ENCODE measurements at places on chromosomes 12 and 14.

GRCh38 chr12:24617471-24617870 is 331.4 kb downstream of the BCAT1 start:
- DNase-seq: no peak

- DNase-seq: no peak
These were observed 109.8 kb upstream of the FUT8 start for GRCh38 chr14:65302571-65303189.

GRCh38 chr12:29208060-29208459 is 59.0 kb downstream of the FAR2 start:
- no peak for DNase-seq

GRCh38 chr14:95523815-95524448 is 7.5 kb upstream of the SYNE3 start:
- no peak for DNase-seq

DNA sequence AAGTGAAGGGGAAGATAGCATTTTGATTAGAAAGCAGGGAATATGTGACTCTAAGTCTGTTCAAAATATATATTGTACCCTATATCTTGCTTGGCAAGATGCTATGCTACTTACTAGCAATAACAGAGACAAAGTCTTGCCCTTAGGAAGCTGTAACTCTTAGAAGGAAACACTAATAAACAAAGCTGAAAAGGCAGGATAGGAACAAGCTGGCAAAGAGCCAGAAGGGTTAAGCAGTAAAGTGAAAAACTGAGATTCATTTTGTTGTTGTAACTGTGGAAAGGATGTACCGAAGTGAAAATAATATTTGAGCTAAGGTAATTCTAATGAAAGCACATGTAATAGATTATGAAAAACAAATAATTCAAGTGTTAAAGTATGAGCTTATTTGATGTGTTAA is 527.1 kb upstream of the FLRT2 start:
- DNase-seq: no peak

DNA sequence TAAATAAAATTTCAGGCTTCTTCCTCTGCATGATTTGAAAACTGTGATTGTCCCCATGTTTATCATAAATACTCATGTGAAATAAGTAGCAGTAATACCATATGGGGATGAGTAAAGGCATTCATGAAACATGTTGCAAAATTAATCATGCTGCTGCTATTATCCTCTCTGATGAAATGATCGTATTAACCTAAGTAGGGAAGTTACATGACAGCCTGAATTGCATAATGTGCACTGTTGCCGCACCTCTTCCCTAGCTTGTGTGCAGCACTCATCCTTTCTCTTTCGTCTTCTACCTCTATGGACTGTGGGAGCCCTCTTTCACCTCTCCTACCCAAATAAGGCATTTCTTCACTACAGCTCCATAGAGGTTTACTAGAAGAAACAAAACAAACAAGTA is 367.6 kb downstream of the SOX5 start:
- DNase-seq: no peak

DNA sequence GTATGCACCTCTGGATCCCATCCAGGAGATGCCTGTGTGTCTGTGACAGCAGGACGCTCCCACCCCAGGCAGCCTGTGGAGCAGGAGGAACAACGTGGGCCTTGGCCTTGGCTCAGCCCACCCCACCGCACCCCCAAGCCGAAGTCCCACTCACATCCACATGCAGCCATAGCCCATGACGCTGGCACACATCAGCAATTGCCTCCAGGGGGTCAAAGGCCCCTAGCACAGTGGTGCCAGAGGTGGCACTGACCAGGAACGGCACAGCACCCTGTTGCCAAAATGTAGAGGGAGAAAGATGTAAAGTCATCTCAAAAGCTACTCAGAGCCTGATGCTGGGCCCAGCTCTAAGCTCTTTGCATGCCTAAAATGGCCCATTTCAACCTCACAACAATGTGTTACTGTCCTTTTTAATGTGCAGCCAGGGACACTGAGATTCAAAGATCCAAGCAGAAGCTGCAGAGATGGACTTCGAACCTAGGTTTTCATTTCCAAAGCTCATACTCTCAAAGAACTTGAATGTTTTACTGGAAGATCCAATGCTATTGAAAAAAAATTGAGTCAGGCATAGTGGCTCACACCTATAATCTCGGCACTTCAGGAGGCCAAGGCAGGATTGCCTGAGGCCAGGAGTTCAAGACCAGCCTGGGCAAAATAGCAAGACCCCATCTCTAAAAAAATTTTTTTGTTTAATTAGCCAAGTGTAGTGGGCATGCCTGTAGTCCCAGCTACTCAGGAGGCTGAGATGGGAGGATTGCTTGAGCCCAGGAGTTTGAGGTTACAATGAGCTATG is 19.2 kb upstream of the ZNF740 start:
- no peak for DNase-seq

GRCh38 chr12:55172686-55173085 is 46.5 kb downstream of the OR9K2 start:
- DNase-seq: no peak

DNA sequence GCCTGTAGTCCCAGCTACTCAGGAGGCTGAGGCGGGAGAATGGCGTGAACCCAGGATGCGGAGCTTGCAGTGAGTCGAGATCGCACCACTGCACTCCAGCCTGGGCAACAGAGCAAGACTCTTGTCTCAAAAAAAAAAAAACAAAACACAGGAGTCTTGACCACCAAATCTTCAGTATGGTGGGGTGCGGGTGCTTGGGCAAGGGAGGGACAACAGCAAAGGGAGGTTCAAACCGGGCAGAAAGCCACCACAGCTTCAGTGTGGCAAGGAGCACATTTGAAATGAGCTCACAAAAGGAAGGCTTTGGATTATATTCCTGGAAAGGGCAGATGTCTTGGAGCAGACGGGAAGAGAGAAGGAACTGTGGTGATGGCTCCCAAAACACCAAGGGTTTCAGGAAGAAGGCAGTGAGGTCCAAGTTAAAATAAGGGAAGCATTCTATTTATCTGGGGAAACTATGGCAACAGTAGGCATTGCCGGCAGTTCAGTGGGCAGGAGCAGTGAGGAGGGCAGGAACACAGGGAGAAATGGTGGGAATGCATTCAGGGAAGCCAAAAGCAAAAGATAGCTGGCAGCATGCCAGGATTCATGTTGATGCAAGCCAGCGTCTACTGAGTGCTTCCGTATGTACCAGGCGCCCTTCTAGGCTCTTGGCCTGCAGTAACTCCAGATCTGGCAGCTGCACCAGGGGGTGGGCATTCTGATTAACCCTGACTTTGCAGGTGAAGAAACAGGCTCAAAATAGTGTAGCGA is 51.0 kb upstream of the SRSF5 start:
- DNase-seq: no peak

DNA sequence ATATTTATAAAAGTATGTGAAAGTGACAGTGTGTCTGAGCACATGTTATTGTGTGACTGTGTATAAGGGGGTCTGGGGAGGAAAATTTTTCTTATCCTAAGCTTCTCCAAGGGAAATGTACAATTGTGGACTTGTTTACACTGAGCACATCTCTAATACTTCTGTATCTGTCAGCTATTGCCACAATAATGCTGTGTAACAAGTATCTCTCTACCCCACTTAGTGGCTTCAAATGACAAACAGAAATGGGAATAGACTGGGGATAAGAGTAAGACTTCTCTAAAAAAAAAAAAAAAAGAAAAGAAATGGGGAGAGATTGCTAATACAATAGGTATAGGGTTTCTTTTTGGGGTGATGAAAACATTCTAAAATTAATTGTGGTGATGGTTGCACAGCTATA is 44.3 kb upstream of the CCDC63 start:
- no peak for DNase-seq

DNA sequence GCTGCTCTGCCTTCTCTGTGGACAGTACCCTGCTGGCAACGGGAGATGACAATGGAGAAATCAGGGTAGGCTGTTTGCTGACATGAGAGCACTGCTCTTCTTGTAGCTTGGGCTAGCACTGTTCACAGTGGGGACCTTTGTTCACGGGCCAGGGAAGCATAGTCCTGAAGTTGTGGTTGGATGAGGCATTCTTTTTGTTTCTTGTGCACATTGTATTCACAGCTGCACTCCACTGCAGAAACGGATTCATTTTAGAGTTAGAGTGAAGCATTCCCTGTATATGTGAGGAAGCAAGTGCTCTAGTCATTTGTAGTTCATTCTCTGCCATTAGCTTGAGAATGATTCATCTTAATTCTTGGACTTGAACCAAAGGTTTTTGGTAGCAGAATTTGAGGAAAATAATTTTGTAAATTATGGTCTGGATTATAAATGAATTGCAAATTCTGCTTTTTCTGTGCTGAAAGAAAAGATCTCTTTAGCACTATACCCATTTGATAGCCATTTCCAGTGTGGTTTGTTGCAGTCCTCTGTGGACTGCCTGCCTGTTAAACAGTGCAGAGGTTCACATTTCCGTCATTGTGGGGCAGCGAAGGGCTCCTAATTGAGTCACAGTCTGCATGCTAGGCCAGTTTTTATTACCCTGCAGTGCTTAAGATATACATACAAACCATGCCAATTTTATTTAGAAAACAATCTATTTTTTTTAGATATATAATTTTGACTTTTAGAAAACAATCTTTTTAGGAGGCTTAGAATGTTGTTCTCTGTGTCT is 80.6 kb downstream of the APAF1 start:
- DNase-seq: peak; percentile 66

DNA sequence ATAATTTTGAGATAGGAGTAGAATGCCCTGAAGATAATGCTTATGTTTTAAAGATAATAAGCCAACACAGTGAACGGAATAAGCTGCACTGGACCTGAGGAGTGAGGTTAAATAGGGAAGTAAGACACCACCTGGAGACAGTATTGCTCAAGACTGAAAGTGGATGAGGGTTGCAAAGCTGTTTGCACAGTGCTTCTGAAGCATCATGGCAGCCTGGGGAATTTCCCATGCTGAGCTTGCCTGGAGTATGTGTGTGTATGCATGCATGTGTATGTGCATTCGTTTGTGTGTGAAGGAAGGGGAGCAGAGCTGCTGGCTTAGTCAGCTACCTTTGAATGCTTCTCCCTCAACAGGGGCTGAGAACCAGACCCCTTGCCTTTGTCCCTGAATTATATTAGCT is 35.8 kb downstream of the BHLHE41 start:
- DNase-seq: no peak

- DNase-seq: no peak
These were observed 31.3 kb upstream of the PPM1A start for GRCh38 chr14:60217713-60218112.

DNA sequence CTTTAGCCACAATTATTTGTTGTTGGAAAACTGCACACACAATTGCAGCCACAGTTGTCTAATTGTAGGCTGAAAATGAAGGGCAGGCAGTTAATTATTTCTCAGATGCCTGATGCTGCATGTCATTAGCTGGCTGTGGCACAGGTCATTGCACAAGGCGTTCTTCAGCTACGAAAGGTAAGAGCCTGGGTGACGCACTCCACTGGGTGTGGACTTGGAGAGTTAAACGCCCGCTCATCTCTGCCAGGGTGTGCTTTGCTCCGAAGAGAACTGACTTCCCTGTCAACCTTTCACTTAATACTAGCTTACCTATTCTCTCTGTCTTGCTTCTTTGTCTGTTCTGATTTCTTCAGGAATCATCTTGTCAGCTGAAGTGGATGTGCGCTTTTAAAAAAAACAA is 91.4 kb upstream of the CPM start:
- DNase-seq: no peak

GRCh38 chr12:124706363-124706762 is 139.0 kb upstream of the NCOR2 start:
- DNase-seq: no peak

DNA sequence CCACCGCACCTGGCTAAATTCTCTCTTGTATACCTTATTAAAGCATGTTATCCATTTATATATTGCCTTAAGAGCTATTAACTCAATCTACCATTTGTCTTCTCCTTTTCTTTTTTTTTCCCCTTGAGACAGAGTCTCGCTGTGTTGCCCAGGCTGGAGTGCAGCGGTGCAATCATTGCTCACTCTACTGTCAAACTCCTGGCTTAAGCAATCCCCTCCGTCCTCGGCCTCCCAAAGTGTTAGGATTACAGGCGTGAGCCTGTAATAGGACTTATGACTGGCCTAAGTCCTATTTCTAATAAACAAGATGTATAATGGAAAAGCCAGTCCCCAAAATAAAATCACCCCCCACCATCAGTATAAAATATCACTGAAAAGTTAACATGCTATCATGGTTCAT is 14.4 kb downstream of the SNX6 start:
- DNase-seq: no peak

- DNase-seq: peak; percentile 61
These were observed 48.8 kb downstream of the NINJ2 start for GRCh38 chr12:614411-614970.

DNA sequence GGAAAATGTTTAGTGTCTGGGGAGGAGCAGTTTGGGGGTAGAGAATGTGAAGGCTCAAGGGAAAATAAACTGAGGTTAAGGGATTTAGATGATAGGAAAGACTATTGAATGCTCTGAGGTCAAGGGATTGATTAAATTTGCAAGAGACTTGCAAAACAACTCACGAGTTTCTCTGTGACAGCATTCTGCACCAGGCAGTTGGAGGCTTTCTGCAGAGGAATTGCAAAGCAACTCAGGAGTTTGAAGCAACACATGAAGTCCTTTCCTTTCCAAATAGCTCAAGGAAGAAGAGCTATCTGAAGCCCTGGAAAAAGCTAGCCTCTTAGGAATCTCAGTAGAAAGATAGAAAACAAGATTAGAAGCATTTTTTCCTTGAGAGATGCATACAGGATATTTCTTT is 23.9 kb downstream of the SLC7A8 start:
- DNase-seq: no peak

- DNase-seq: peak; percentile 43
These were observed 862 bp downstream of the CRIP2 start for GRCh38 chr14:105475269-105476096.

DNA sequence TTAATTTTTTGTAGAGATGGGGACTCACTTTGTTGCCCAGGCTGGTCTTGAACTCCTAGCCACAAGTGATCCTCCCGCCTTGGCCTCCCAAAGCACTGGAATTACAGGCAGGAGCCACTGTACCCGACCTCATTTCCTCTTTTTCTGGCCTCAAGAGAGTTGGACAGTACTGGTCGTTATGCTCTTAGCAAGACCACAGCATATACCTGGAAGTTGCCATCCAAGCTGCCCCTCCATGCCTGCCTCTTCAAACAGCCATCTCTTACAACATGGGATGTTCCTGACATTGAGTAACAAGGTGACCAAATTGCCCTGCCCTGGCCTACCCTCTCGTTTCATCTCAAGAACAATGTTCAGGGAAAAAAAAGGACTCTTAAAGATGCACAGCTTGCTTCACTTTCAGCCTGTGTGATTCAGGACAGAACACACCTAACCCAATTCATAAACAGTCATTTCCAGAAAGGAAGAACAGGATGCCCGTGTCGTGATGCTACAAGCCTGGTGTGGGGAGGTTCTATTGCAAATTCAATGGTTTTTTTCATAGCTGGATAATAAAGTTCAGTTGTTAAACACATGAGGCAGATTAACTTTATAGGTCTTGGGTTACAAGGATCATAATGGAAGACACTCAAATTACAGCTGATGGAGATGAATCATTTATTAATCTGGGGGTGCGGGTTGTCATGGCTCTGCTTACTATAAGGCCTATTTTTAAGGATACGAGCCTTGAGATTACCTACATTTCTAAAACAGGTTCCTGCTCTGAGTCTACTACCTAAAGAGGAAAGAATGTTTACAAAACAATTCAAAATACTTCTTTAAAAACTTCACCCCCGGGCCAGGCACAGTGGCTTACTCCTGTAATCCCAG is 11.9 kb downstream of the GLTP start:
- no peak for DNase-seq
